ENCODE measurements at places on chromosomes 1 and 21.
A peak's percentile ranks its signal among the peaks of the same experiment; 100 is the strongest.

DNA sequence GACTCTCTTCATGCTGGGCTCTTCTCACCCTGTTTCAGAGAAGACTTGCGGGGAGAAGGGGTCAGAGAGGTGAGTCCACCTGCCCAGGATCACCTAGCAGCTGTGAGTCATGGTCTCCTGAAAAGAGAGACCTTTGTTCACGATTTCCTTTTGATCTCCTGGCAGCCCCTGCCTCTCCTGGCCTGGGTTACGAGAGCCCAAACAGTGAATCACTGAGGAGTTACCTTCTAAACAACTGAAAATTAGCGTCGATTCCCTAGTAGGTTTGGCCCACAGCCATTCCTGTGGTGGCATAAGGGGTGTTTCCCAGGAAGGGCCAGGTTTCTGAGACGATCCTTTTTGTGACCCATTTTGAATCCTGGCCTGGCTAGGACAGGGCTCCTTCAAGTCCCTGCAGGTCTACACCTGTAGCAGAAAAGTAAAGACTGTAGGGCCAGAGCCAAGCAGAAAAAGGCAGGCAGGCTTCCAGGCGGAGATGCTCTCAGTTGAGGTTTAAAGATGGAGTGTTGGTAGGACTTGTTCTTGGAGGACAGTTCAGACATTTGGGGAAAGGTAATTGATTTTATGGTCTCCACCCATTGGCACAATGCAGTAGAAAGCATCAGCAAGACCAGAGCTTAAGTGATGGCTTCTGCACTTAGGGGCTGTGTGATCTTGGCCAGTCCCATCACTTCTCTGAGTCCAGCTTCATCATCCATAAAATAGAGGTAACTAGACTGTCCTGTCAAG is 2.1 kb upstream of the PLA2G2E start:
- no peak for DNase-seq

- DNase-seq, result no peak
These were observed 88.2 kb downstream of the PAPPA2 start for GRCh38 chr1:176551146-176551545.

GRCh38 chr1:209900734-209901133 is 37.3 kb upstream of the SYT14 start:
- DNase-seq, result no peak

DNA sequence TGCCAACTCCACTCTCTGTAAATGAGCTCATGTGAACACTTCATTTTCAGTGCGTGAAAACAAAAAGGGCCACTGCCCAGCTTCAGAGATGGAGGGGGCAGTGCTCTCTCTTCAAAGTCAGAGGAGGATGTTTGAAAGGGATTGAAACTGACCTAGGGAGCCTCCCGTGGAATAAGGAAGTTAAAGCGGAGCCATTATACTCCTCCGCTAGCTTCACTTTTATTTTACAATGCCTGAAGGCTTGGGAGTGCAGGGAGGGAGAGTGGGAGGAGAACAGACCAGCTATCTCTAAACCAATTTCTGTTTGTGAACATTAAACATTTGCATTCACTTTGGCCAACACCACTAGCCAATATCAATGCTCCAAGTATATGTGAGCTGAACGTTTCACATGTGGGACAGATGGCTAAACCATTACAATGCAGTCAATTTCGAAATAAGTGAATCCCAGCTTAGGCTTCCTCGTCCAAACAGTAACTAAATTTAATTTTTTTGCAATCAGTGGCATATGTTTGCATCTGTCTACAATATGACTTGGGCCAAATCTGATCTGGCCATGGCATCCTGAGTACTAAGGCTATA is 126.9 kb downstream of the ESRRG start:
- no peak for DNase-seq

GRCh38 chr1:60888126-60888525 is 194.2 kb upstream of the NFIA start:
- no peak for DNase-seq

- no peak for DNase-seq
These were observed 8.3 kb downstream of the ADAR start for GRCh38 chr1:154599658-154600057.

- no peak for DNase-seq
These were observed 18.7 kb upstream of the PLA2G5 start for GRCh38 chr1:20051218-20051829.

DNA sequence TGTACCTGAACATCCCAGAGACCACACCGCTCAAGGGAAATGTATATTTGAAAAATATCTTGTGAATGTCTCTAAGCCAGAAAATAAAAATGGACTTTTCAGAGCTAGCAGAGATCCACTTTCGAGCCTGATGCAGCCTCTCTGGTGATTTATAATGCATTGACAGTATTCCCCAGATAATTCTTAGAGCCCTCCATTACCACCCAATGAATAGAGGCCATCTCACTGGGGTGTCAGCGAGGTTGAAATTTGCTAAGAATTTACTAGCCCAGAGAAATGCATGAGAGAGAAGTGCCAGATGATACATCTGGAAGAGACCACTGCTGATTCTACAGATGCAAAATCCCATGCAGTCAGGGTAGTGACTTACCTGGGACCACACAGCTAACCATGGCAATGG is 25.5 kb upstream of the NTPCR start:
- no peak for DNase-seq

GRCh38 chr1:63601912-63602311 is 8.7 kb downstream of the PGM1 start:
- DNase-seq, result no peak

DNA sequence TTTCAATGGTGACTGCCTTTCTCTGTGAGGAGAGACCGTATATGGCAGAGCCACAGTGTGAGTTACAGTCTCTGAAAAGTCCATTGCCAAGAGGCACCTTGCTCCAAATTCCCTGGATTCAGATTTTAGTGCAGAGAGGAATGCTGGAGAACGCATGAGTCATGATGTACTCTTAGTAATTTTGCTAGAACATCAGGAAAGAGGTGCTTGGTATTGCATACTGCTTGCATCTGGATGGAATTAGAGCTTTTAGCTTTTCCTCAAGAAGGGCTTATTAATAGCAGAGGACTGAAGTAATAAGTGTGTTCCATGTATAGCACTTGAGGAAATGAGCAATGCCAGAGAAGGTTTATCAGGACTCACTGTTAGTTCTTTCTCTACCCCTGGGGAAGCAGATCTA is 40.5 kb upstream of the AKT3 start:
- no peak for DNase-seq

- no peak for DNase-seq
These were observed 1.6 kb upstream of the LEFTY2 start for GRCh38 chr1:225942574-225942973.

DNA sequence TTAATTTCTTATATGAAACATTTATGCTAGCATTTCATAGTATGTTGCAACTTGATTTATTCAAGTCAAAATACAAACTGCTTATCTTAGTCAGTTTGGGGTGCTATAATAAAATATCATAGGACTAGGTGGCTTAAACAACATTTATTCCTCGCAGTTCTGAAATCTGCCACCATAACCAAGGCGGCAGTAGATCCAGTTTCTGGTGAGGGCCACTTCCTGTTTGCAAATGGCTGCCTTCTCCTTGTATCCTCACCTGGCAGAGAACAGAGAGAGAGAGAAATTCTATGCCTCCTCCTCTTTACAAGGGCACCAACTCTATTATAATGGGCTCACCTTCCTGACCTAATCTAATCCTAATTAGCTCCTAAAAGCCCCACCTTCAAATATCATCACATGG is 76.1 kb upstream of the RGS2 start:
- DNase-seq, result peak; percentile 5

GRCh38 chr1:247359559-247359958 is 27.9 kb upstream of the ZNF496 start:
- no peak for DNase-seq

DNA sequence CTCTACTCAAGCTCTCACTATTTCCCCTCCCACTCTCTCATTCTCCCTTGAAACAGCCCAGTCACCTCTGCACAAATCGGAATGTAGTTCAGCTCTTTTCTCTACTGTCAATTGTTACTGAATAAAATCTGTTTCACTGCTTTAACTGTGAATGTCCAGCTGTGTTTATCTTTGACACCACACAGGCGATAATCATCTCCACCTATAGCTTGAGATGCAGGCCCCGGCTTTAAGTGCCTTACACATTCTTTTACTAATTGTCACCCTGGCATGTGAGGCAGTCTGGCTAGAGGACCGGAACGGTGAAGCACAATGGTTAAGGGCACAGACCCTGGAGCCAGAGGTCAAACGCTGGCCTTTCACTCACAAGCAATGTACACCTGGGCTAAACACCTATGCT is 122.8 kb upstream of the C8B start:
- DNase-seq, result no peak

DNA sequence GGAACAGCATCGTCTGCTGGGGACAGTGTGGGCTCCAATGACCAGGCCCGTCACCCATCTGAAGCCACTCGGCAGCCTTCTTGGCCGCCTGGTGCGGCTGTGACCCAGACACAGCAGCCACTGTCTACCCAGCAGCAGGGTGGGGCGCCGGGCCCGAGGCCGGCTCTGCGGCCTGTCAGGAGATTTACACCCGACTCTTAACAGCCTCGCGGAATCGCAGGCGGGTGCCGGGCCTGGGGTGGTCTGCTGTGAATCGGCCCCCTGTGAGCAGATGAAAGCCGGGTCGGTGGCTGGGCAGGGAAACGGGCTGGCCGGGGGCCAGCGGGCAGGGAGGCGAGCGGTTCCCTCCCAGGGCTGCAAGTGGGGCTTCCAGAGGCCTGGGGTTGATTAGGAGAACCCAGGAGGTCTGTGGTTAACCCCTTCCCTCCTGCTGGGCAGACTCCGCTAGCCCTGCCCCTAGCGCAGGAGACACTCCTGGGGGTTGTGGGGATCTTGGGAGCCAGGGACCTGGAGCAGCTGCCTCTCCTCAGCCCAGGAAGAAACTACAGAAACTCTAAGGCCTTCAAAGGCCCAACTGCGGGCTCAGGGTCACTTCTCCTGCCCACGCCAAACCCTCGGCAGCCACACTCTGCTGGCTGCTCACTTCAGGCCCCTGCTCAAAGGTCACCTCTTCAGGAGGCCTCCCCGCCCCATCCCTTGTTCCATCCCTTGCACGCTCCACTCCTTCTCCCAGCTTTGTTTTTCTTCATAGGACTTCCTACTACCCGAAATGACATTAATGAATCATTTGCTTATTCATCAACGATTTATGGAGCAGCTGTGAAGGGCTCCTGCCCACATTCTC is 15.6 kb downstream of the RUNX3 start:
- DNase-seq, result no peak

- DNase-seq, result peak; percentile 90
These were observed 55.9 kb downstream of the NENF start for GRCh38 chr1:212488436-212489283.

GRCh38 chr1:230379928-230380327 is 46.2 kb downstream of the PGBD5 start:
- no peak for DNase-seq

DNA sequence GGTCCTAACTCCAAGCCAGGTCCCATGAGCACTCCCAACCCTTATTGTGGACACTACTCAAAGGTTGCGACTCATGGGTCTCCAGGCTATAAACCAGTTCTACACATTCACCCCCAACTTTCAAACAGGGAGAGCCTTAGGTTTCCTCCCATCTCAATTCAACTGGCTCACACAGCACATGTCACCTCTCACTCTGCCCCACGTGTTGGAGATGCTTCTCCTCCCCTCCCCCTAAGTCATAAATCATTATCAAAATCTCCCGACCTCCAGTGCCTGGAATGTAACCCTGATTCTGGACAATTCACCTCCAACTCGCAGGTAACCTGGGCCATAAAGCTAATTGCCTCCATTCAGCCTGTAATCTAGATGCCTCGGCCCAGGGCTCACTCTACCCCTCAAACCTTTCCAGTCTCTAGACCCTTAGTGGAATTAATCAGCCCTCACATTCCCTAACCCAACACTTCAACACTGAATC is 595 bp downstream of the AK2 start:
- DNase-seq, result peak; percentile 17

GRCh38 chr1:107702946-107703571 is 261.9 kb downstream of the VAV3 start:
- no peak for DNase-seq

GRCh38 chr1:31814631-31815306 is 1.1 kb downstream of the SPOCD1 start:
- DNase-seq, result no peak

- peak; percentile 47 for DNase-seq
These were observed 117.2 kb downstream of the EPHB2 start for GRCh38 chr1:22827666-22828483.

GRCh38 chr1:228280106-228280901 is 72.5 kb downstream of the OBSCN start:
- DNase-seq, result no peak

- peak; percentile 36 for DNase-seq
These were observed 22.9 kb downstream of the BCAS2 start for GRCh38 chr1:114558544-114558943.

GRCh38 chr1:163821679-163822078 is 499.9 kb downstream of the NUF2 start:
- no peak for DNase-seq

- DNase-seq, result no peak
These were observed 61.7 kb downstream of the GPR137B start for GRCh38 chr1:236204039-236204438.

- no peak for DNase-seq
These were observed 192.7 kb upstream of the KIAA0040 start for GRCh38 chr1:175385316-175385715.

DNA sequence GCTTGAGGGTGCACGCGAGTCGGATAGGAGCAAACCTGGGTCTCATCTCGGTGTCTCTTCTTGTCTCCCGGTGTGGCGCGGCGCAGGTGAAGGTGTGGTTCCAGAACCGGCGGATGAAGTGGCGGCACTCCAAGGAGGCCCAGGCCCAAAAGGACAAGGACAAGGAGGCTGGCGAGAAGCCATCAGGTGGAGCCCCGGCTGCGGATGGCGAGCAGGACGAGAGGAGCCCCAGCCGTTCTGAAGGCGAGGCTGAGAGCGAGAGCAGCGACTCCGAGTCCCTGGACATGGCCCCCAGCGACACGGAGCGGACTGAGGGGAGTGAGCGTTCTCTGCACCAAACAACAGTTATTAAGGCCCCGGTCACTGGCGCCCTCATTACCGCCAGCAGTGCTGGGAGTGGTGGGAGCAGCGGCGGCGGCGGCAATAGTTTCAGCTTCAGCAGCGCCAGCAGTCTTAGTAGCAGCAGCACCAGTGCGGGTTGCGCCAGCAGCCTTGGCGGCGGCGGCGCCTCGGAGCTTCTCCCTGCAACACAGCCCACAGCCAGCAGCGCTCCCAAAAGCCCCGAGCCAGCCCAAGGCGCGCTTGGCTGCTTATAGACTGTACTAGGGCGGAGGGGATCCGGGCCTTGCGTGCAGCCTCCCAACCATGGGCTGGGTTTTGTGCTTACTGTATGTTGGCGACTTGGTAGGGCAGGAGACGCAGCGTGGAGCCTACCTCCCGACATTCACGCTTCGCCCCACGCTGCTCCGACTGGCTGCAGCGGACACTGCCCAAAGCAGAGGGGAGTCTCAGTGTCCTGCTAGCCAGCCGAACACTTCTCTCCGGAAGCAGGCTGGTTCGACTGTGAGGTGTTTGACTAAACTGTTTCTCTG is 5.1 kb downstream of the HLX start:
- DNase-seq, result no peak

DNA sequence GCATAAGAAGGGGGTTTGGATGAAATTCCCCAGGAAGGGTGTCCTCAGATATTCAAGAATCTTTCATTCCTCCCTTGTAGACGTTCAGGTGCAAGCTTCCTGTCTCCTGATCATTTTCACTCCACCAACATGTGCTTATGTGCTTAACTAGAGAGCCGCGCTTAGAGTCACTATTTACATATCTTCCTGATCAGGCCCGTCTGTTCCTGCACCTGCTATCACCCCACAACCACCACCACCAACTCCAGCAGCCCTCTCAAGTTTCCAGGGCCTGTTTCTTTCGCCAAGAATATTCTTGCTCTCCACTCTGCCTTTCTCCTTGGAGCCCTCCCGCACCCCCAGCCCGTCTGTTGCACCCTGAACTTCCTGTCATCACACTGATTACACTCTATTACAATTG is 113.4 kb downstream of the SPSB1 start:
- DNase-seq, result no peak
